ENCODE measurements at places on chromosomes 2 and 18.

- DNase-seq: no peak
Measured at GRCh38 chr2:23626701-23627230, 241.8 kb downstream of the KLHL29 start.

GRCh38 chr18:66226782-66227181 is 377.1 kb downstream of the CDH19 start:
- DNase-seq: no peak

- DNase-seq: no peak
Measured at GRCh38 chr18:2902327-2902726, 55.5 kb downstream of the EMILIN2 start.

GRCh38 chr2:239762655-239763269 is 262.4 kb downstream of the NDUFA10 start:
- no peak for DNase-seq

DNA sequence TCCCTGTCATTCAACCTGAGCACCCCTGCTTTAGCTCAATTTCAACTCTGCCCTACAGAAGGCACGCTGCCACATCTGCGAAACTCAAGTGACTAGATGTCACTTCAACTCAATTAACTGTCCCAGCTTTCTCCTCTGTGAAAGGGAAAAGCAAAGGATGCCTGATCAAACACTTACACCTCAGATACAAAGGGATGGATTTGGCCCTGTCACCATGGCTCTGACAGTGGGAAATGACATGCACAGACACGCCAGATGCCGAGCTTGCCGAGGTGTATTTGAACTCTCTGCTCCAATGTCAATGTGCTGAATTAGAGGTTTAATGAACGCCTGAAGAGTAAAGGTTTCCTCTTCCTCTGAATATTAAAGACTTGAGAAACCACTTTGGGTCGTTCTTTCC is 481.1 kb downstream of the CBLN2 start:
- DNase-seq: no peak

GRCh38 chr18:53864770-53865169 is 359.7 kb downstream of the MBD2 start:
- no peak for DNase-seq

Measured in NCI-H2171 (cell line).